Jurkat, Clone E6-1 (cell line): ENCODE measurements at places on chromosomes 2 and 18.
A peak's percentile ranks its signal among the peaks of the same experiment; 100 is the strongest.

GRCh38 chr2:133503323-133503722 is 64.9 kb downstream of the NCKAP5 start:
- DNase-seq = no peak

DNA sequence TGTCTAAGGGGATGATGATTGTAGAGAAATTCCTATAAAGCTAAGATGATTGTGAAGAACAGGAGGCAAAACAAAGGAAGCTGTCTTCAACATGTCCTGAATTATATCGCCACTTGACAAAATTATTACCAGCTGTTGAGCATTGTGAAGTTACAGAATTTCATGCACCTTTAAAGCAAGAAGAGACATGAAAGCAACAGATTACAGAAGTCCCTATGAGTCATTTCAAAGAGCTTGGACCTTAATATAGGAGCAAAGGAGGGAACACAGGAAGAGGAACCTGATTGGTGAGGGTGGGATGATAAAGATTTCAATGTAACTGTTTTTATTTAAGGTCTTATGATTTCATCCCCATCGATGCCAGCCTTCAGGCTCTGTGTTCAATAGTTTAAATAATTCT is 526.9 kb upstream of the HNMT start:
- DNase-seq = no peak

DNA sequence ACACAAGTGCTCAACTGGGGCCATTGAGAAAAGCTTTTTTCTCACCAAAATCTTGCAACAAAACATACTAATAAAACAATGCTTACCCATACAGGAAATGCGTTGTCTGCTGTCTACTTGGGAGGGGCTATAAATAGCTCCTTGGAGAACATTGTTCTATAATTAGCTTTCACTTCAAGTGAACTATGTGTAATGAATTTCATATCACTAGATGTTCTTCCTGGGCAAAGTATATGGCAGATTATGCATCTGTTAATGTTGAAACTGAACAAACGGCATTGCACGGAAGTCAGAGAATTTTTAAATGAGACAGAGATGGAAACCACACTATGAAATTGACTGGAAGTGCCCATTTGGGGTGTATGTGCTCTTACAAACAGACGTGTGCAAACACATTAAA is 6.4 kb upstream of the NPAS2 start:
- DNase-seq = peak; percentile 49

- DNase-seq = no peak
These were observed 75.8 kb upstream of the ZEB2 start for GRCh38 chr2:144595686-144596072.

DNA sequence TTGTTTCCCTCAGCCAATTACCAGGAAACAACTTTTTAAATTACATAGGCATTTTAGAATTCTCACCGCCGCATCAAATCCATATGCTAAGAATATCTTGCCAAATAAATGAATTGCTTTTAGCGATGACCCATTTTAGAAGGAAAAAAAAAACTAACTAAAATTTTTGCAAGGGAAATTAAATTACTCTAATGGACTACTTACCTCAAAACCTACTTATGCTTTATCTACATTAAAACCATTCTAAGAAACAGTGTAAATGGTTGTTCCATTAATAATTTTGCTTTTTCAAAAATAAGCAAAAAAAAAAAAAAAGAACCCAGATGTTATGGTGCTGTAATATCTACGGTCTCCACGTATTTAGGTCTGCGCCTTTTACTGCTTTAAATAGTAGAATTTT is 73.5 kb upstream of the CCDC150 start:
- DNase-seq = no peak

DNA sequence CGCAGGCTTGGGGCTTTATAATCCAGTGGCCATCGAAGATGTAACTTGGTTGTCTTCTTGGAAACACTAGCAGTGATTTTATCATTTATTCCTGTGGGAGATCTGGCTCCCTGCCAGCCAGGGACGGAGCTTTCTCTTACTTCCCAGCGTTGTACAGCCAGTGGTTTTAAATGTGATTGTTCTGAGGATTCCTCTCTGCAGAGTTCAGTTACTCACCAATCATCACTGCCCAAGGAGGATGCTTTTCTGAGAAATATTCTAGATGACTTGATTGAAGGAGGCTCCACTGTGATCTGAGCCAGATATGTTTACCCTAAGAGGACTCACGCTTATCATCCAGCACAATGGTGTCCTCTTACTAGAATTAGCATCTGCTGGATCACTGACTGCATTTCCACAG is 744.3 kb downstream of the RNF144A start:
- no peak for DNase-seq

DNA sequence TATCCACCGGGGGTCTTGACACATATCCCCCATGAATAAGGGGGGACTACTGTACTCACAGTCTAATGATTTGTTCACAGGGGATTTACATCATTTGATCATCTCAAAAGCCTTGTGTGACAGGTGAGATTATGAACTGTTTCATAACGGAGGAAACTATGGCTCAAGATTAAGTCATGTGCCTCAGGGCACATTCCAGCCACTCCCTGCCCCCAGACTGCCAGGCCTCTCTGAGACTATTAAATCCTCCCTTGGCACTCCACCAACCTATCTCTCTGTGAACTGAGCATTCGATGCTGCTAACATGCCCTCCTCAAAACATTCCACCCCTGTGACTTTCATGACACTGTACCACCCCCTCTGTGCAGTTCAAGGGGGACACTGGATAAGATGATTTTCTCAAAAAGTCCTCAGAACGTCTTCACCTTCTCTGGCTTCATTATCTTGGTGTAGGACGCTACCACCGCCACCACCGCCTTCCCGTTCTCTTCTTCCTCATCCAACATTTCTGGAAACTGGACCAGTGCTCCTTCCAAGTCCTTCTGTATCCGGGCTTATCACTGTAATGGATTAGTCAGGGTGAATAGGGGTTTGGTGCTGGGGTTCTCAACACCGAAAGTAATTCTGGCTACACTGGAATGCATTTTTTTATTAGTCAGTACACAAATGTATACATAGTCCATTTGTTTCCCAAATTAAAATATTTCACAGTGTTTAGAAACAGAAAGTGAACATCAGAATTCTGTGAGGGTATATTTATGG is 169.6 kb downstream of the KCNS3 start:
- DNase-seq = no peak

DNA sequence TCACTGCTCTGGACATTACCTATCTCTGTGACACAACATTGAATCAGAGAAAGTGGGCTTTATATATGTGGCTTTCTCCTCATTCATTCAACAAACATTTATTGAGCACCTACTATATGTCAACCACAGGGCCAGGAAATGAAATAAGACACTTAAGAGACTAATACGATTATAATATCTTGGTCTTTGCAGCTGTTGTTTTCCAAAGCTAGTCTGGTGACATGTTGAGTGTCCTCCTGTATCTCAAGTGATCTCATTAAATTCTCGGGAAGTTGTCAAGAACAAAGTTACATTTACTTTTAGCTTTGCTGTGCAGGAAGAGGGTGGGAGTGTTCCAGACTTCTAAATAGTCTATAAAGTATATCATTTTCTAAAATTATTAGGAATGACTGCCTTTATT is 164.6 kb upstream of the SP5 start:
- no peak for DNase-seq

GRCh38 chr2:43199492-43200488 is 26.6 kb downstream of the ZFP36L2 start:
- no peak for DNase-seq

DNA sequence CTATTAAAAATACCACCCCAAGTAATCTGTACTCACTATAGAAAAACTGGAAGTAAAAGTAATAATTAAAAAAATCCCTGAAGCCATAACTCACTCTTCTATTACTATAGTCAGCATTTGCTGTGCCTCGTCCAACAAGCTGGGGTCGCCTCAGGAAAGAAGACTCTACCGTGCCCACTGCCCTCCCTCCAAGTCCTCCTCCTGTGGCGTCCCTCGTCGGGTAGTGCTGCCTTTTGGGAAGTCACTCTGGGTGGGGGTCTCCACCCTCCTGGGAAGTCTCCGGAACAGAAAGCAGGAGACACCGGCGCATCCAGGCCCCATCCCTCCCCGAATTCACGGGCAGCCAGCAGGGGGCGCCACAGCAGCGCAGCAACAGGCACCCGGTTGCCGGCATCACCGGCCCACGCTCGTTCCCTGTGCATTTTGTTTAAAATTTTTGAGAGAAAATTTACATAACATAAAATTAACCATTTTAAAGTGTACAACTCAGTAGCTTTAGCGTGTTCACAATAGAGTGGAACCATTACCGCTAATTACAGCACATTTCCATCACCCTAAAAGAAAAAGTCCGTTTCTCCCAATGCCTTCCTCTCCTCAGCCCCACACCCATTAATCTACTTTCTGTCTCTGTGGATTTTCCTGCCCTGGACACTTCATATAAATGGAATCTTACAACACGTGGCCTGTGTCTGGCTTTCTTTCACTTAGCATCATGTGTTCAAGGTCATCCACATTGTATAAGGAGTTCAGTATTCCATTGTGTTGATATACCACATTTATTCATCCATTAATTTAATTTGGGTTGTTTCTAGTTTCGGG is 62.2 kb downstream of the ADNP2 start:
- no peak for DNase-seq

- peak; percentile 9 for DNase-seq
These were observed 119.3 kb upstream of the RBBP8 start for GRCh38 chr18:22813648-22814328.

- no peak for DNase-seq
These were observed 51.1 kb upstream of the NCOA1 start for GRCh38 chr2:24439971-24440340.

DNA sequence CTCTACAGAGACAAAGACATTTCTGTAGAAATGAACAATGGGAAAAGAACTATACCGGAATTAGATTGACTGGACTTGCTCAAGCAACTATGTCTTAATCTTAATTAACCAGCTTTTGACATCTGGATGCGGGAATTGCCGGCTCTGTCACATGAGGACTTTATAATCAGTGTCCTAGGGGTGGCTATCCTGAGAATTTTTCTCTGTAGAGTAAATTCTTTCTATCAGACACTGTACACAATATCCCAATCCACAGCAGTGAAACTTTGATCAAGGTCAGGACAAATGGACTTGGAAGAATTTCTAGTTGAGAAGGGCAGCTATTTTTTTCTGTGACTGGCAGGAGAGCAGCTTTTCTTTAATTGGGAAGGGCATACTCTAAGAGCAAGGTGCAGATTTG is 322.1 kb downstream of the HRH4 start:
- DNase-seq = no peak

DNA sequence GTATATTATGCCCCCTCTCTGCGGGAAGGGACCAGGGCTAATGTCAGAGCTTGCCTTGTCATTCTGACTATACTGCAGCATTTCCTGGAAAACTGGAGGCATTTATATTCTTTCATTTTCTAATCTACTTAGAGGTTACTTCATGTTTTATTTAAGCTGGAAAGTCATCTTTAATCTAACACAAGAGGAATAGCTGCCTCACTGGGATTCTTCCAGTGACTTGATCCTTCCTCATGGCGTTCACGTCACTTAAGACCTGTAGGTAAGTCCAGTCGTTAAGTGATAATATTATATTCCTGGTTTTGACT is 727.6 kb upstream of the DDX18 start:
- no peak for DNase-seq

- DNase-seq = peak; percentile 63
These were observed 48.2 kb upstream of the PPM1B start for GRCh38 chr2:44120428-44120827.

- no peak for DNase-seq
These were observed 180.6 kb upstream of the GLI2 start for GRCh38 chr2:120555092-120555491.

DNA sequence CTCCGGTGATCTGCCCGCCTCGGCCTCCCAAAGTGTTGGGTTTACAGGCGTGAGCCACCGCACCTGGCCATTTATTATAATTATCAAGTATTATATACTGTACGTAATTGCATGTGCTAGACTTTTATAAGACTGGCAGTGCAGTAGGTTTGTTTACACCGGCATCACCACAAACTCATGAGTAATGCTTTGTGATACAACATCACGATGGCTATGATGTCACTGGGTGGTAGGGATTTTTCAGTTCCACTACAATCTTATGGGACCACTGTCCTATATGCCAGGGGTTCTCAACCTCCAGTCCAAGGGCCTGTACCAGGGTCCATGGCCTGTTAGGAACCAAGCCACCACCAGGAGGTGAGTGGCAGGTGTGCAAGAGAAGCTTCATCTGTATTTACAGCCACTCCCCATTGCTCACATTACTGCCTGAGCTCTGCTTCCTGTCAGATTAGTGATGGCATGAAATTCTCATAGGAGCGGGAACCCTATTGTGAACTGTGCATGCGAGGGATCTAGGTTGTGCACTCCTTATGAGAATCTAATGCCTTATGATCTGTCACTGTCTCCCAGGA is 9.4 kb downstream of the SCYGR4 start:
- no peak for DNase-seq

- no peak for DNase-seq
These were observed 412.1 kb upstream of the MYT1L start for GRCh38 chr2:2743164-2743571.

- no peak for DNase-seq
These were observed 107.2 kb upstream of the SPRED2 start for GRCh38 chr2:65539633-65540032.

GRCh38 chr2:58045580-58046334 is 849 bp upstream of the VRK2 start:
- no peak for DNase-seq
